ENCODE measurements at places on chromosomes 12 and 14.

GRCh38 chr14:99309220-99309766 lies 37.3 kb upstream of the BCL11B start:
- DNase-seq = no peak

GRCh38 chr12:132530447-132530846 lies 40.5 kb downstream of the FBRSL1 start:
- DNase-seq = no peak

GRCh38 chr12:30200864-30201263 lies 417.1 kb upstream of the TMTC1 start:
- no peak for DNase-seq

- no peak for DNase-seq
Measured at GRCh38 chr12:2355198-2355597, 302.4 kb downstream of the CACNA1C start.

- no peak for DNase-seq
Measured at GRCh38 chr12:3740480-3741231, 12.3 kb downstream of the CRACR2A start.

DNA sequence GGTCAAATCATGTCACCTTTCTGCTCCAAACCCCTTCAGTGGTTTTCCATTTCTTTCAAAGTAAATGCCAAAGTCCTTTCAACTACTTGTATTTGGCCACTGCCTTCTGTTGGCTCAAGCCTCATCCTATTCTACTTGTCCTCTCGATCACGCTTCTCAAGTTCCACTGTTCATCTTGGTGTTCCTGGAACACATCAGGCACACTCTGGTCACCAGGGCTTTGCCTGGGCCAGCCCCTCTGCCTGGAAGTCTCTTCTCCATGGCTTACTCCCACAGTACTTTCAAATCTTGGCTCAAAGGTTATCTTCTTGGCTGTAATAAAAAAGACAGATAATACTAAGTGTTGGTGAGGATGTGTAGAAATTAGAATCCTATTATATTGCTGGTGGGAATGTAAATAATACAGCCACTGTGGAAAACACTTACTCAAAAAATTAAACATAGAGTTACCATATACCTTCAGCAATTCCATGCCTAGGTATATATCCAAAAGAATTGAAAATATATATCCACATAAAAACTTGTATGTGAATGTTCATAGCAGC lies 17.3 kb upstream of the PPFIBP1 start:
- DNase-seq = no peak

- no peak for DNase-seq
Measured at GRCh38 chr12:93902736-93903562, 225.8 kb downstream of the CRADD start.

GRCh38 chr12:88493636-88494035 lies 86.6 kb downstream of the KITLG start:
- DNase-seq = no peak

DNA sequence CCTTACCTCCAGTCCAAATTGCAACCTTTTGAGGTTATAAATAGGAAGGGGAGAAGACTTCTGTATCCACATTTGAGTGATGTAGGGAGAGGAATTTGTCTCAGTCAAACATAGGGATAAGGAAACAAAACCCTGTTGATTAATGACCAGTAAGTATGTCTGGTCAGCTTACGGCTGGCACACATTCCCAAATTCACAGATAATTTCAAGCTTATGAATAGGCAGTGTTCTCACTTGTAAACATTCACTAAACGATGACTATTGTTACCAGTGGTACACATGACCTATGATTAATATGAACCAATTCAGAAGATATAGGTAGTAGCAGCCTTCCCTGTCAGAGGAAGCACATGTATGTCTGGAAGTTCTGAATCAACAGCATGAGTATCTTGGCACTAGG lies 33.0 kb upstream of the SLC5A8 start:
- DNase-seq = no peak

DNA sequence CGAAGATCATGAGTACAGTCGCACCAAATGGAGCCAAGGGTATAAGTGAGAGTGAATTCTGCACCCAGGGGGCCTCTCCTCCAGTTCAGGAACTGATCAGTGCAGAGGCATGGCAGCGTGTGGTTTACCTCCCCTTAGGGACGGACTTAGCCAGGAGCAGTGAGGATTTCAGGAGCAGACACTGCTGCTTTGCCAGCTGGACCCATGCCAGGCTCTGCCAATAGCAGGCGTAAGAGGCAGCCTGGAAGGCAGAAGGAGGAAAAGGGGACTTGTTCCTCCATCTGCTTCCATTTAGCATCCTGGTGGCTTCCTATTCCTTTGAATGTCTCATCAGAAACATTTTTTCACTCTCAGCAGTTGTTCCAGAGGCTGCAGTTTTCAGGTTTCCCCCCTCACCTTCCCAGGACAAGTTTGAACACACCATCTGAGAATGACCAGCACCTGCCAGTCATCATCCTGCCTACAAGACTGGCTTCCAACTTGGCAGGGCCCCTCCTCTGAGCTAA lies 137.0 kb upstream of the LMNTD1 start:
- peak; percentile 79 for DNase-seq

DNA sequence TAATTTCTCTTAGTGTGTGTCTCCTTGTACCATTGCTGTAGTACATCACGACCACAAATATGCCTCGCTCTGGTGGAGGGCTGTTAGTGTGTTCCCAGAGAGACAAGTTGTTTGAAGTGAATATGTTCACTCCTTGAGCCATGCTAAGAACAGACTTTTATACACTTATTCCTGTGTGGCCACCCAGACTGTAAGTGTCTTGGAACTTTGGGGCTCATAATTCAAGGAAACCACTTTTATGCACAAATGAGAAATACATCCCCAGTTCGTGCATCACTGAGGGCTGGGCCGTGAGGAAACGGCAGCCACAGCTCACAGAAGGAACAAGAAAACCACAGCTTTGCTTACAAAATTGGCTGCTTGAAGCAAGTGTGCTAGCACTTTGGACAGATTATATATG lies 362.2 kb upstream of the DDHD1 start:
- no peak for DNase-seq

DNA sequence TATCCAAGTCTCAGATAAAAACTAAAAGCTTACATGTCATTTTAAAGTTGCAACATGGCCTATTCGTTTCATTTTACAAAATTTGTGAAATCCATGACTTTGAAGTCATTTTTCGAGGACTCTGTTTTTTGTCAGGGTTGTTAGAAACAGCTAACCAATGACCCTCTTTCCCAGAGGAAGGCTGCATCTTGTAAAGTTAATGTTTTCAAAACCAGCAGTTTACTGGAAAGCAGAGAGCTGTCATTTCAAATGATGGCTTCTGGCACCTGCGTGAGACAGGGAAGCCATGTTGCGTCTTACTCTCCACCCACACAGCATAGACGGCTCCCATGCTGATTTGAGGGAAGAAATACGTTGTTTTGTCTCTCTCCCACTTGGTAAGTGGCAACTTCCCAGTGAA lies 50.1 kb upstream of the RTRAF start:
- DNase-seq = no peak

DNA sequence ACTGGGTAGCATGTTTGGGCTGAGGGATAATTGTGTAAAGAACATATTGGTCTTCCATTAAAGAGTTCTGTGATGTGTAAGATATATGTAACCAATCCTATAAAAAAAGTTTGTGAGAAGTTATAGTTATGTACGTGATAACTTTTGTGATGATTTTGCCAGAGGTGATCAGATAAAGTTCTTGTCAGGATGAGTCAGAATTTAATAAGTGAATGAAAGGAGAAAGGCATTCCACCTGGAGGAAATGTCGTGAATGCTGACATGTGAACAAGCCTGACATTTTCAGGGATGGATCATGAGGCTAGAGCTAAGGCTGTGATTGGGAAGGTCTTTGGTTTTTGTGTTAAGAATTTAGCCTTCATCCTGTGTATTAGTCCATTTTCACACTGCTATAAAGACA lies 241.5 kb downstream of the SNAPC1 start:
- no peak for DNase-seq

GRCh38 chr12:21627924-21628323 lies 23.3 kb upstream of the GYS2 start:
- DNase-seq = no peak

DNA sequence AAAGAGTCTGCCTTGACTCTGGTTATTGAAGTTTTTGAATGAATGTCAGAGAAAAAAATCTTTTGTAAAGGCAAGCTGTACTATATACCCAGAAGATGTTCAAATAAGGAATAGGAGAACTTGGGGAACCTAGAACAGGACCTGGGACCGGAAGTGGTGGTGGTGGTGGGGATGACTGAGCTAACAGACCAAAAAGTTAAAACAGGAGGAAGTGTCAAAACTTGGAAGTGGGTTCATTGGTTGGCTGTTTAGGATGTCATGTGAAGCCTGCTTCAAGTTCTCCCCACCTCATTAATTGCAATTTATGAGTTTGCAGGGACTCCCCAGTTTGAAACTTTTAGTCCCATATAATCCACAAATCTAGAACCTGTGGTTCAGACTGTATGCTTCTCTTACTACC lies 26.2 kb downstream of the PLXNC1 start:
- no peak for DNase-seq

GRCh38 chr14:103213331-103213730 lies 90.1 kb downstream of the TNFAIP2 start:
- no peak for DNase-seq

GRCh38 chr12:78293059-78293686 lies 462.5 kb downstream of the NAV3 start:
- DNase-seq = no peak

DNA sequence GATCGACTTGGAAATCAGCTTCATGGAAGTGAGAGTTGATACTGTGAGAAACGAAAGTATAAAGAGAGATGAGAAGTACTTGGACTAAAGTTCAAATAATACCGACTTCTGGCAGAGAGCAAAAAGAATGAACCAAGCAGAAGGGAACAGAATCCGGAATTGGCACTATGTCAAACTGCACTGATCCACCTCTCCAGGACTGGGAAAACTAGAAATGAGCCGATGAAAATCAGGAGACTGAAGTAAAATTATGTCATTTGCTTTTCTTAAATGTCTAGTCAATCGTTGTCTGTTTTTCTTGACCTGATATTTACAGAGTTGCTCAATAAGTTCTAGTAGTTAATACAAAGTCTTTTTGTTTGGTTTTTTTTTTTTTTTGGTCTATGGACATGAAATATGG lies 163.0 kb upstream of the FOXG1 start:
- DNase-seq = peak; percentile 23

DNA sequence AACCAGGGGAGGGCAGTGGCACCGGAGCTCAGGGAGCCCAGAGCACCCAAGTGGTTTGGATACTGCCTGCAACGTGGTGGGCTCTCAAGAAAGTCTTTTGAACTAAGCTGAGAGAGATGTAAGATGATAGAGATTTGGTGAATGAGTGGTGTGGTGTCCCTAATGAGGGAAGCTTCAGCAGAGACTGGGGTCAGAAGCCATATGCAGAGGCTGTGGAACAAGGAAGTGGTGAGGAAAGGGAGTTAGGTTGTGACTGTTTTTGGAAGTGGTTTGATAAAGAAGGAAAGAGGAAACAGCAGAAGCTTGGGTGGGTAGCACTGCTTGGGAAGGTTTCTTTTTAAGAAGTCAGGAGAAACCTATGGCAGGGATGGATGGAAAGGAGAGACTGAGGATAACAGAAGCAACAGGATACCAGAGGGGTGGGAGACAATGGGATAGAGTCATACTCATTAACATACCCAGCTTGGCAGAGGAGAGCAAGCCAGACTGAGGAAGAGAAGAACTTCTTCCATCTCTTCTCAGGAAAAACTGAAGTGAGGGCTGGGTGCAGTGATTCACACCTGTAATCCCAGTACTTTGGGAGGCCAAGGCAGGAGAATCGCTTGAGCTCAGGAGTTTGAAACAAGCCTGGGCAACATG lies 24.1 kb downstream of the SLC4A8 start:
- DNase-seq = no peak

GRCh38 chr14:47619392-47619791 lies 56.0 kb downstream of the MDGA2 start:
- DNase-seq = no peak

GRCh38 chr12:47296828-47297227 lies 217.1 kb upstream of the AMIGO2 start:
- DNase-seq = no peak

GRCh38 chr12:5280086-5280485 lies 151.8 kb upstream of the NTF3 start:
- DNase-seq = no peak

DNA sequence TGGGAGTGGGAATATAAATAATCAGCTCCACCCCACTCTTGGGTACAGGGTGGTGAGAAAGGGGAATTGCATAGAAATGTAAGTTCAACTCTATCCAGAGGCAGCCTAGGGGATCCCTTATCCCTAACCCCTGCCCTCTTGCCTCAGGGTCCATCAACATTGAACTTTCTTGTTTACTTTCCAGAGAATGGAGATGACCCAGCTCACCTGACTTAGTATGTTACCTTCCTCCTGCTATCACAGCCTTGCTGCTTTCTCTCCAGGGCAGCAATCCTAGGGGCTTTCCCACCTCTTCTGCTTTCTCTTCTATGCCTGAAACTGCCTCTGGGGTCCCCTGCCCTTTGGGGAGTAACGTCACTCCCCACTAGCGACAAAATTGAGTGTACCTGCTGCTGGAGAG lies 2.7 kb downstream of the LRP1 start:
- no peak for DNase-seq

DNA sequence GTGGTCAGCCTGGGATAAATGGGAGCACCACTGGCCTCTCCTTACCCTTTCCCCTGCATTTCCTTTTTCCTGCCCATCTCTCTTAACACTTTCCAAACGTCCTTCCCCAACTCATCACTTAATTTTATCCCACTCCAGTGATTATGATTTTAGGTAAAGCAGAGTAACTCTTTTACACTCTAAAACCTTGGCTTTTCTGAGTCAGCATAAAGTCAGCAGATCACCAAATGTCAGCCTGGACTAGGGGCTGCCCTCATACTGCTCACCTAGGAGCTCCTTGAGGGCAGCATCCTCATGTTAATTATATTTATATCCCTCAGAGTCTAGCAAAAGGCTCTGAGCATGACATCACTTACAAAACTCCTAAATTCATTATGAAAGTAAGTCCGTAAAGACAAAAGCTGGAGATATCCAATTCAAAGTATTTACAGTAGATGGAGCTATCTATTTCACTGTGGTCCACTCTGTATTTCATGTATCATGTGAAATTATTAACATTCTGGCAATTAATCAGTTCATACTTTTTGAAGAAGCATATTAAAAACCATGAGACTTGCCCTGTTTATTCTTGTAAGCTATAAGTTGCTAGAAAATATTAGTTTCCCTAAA lies 17.0 kb upstream of the DICER1 start:
- DNase-seq = no peak

DNA sequence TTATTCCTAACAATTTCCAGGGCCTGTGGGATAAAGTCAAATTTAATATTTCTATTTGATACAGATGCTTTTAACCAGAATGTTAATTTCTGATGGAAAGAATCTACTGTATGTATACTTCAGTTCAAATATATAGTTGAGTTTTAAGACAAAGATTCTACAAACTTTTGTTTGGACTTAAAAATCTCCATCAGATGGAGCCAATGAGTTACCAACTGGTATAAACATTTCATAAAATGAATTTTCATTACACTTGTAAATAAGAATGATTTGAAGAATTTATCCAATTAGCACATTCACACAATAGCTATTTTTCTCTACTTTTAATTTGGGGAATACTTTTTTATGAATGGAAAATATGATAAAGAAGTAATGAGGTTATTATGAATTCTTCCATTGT lies 425.2 kb upstream of the MIS18BP1 start:
- no peak for DNase-seq

- no peak for DNase-seq
Measured at GRCh38 chr14:104870368-104871144, 5.5 kb downstream of the CEP170B start.

All from spinal cord (tissue), 10 donors.